ENCODE measurements at places on chromosomes 7 and 10. TPM values are rescaled to one million over a fixed set of nuclear protein-coding genes. Genes with fewer than 3 reads are reported as not detected.

SRRM3 gene
- total RNA-seq: 2.8 TPM

TMEM130 gene
- not detected for total RNA-seq

NT5C3A gene
- 32.4 TPM for total RNA-seq

FAM25G gene
- not detected for total RNA-seq

INHBA gene
- 5.8 TPM for total RNA-seq

AKR1D1 gene
- total RNA-seq: not detected

PNLIP gene
- not detected for total RNA-seq

LHPP gene
- total RNA-seq: 9.1 TPM

DNA sequence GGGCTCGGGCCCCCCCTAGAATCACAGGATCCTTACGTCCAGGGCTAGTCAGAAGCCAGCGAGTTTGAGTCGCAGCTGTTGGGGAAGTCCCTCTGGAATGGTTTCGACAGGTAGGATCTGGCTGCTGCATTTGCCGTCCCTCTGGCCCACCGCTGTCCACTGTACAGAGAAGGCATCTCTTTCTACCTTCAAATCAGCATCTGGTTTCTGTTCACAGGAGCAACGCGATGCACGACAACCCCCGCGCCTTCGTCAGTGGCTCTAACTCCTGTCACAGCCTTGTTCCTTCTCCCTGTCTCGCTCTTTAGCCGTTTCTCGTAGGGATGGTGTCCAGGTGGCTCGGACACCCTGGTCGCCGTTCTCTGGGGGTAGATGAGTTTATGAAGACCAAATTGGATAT lies 11.2 kb upstream of the PFKFB3 start:
- no peak for DNase-seq

DNA sequence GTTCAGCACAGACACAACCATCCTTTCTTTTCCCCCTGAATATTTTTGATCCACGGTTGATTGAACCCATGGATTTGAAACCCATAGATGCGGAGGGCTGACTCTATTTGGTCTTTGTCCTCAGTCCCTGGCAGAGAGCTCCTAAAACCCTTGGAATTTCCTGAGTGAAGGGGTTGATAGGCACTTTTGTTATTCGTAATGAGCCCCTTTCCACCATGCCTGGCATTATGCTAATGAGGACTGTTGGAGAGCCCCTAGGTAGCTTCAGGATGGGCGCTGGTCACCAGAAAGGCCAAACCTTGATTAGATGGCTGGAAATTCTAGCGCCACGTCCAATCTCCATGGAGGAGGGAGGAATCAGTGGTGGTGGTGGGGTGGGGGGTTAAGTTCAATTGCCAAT lies 205.8 kb upstream of the GRB10 start:
- DNase-seq: no peak

- DNase-seq: peak; percentile 55
These were observed 14.6 kb downstream of the DHX32 start for GRCh38 chr10:125866421-125867029.

GRCh38 chr10:15122477-15123030 lies 25.4 kb downstream of the RPP38 start:
- DNase-seq: no peak

- DNase-seq: no peak
These were observed 9.3 kb downstream of the SMO start for GRCh38 chr7:129197771-129198170.

- DNase-seq: no peak
These were observed 4.3 kb downstream of the NEBL start for GRCh38 chr10:20892796-20893195.

- DNase-seq: no peak
These were observed 179.7 kb downstream of the FAM107B start for GRCh38 chr10:14594878-14595525.

- DNase-seq: no peak
These were observed 144.5 kb downstream of the FRMD4A start for GRCh38 chr10:14186245-14186644.

DNA sequence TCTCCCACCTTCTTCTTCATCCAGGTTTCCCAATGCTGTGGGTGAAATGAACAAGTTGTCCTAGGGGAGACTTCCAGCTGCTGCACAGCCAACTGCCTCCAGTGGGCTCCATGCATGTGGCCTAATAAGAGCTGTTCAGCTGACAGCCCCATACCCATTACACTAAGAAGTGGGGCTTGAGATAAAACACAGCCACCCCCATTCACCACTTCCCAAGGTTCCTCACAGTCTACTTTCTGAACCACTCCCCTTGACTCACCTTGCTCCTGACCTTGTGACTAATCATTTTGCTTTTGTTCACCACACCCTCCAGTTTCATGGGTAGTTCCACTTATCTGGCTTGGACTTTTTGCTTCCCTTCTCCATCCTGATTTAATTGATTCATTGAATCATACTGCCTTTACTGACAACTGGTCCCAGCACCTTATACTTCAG lies 119.3 kb downstream of the CABCOCO1 start:
- DNase-seq: no peak

DNA sequence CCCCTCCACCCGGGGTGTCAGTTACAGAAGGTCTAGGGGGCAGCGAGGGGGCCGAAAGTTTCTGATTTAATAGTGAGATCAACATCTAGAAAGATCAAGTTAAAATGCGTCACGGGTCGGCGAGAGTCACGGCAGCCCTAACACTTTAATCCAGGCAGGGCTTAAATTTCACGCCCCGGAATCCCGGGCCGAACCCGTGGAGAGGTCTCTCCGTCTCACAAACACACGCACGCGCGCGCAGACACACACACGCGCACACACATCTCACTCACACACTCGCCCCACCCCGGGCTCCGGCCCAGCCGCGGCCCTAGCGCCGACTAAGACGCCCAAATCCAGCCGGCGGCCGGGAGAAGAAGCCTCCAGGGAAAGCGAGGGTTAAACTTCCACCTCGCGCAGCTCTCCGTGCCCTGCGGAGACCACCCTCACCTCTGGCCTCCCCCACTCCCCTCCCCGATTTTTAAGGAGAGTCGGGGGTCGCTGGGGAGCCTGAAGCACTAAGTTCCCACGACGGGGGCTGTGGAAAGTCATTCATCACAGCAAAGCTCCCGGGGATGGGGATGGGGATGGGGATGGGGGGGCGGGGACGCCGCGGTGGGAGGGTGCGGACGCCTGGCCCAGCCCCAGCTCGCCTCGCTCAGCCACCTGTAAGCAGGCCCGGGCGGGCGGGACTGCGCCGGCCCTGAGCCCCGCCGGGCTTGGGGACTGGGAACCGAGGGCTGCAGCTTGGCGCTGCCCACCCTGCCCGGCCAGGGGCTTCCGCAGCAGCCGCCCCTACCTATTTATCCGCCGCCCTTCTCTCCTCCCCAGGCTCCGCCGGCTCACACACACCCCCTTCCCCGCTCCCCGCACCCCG lies 1.6 kb downstream of the PDGFA start:
- DNase-seq: peak; percentile 87

DNA sequence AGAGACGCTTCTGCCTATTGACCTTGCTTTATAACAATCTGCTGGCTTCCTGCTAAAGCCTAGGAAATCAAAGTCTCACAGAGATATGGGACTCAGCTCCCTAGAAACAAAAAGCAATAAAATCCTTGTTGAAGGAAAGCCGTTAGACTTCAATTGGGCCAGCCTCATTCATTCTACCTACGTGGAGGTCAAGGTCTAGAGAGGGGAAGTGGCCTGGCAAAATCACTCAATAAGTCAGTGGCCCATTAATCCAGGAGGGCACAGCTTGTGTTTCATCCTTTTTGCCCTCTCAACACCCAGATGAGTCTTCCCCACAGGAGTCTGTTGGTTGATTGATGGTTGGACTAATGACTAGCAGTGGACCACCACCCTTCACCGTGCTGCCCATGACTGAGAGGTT lies 40.5 kb upstream of the ACSL5 start:
- DNase-seq: no peak

GRCh38 chr10:1057106-1057657 lies 997 bp downstream of the WDR37 start:
- DNase-seq: no peak

- DNase-seq: no peak
These were observed 27.7 kb downstream of the CUL1 start for GRCh38 chr7:148726385-148726784.

DNA sequence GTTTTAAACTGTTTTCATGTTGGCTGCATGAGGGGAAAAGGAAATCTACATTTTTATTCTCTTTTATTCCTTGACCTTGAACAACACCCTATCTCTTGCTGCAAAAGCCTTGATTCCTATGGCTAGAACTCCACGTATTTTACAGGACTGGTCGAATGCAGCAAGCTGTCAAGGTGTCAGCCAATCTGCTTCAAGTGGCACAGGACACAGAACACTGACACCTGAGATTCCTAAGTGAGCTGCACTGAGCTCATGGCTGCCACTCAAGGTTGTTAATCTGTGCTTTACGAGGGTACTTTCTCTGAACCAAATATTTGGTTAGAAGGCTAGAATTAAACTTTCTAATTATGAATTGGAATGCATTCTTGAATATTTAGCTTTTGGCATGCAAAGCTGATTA lies 349.7 kb upstream of the COBL start:
- DNase-seq: no peak

- DNase-seq: peak; percentile 87
These were observed 27.3 kb downstream of the AGAP3 start for GRCh38 chr7:151113344-151114150.

GRCh38 chr7:44177570-44178131 lies 11.6 kb downstream of the GCK start:
- DNase-seq: peak; percentile 59

DNA sequence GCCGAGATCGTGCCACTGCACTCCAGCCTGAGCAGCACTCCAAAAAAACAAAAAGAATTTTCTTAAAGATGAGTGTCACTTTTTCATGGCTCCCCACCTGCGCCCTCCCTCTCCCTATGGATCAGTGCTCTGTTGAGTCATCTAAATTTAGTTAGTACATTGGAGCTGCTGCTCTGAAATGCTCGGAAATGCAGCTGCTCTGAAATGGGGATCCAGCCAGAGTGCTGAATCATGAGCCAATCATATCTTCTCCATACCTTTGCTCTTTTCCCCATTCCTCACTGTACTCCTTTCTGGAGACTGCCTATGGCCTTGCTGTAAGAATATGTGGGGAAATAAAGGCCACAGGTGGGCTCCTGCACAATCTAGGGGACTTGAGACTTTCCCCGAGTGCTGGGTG lies 188.8 kb downstream of the ZNF438 start:
- peak; percentile 73 for DNase-seq

GRCh38 chr10:99844433-99844955 lies 62.1 kb downstream of the ABCC2 start:
- no peak for DNase-seq

DNA sequence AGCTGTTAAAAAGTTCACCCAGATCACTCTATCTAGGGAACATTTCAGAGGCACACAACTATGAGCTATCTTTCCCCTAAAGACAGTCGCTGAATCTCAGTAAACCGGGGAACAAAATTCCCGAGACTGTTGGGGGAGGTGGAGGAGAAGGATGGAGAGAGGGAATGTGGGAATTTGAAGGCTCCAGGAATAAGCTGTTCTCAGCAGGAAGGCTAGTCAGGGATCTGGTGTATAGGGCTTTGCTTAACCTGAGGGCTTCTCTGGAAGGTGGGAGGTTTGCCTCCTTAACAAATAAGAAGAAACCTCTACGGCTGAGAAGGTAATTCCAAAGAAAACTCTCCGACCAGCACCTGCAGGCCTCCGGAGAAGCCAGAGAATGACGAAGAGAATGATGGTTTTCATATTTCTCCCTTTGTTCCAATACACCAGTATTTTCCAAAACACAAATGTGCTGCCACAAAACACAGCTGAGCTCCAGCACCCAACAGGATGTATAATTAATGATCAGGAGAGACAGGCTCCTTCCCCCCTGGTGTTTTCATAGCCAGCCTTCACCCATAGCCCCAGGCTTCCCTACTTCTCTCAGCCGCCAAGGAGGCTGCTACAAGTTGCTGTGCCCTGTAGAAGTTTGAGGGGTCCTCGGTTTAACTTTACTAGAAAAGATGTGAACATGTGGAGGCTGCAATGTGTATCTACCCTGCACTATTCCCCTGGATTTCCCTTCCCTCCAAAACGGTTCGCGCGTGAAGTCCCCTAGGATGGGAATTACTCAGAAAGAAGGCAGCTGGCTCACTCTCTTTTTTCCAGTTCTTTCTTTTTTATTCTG lies 2.0 kb downstream of the KCNMA1 start:
- DNase-seq: no peak

DNA sequence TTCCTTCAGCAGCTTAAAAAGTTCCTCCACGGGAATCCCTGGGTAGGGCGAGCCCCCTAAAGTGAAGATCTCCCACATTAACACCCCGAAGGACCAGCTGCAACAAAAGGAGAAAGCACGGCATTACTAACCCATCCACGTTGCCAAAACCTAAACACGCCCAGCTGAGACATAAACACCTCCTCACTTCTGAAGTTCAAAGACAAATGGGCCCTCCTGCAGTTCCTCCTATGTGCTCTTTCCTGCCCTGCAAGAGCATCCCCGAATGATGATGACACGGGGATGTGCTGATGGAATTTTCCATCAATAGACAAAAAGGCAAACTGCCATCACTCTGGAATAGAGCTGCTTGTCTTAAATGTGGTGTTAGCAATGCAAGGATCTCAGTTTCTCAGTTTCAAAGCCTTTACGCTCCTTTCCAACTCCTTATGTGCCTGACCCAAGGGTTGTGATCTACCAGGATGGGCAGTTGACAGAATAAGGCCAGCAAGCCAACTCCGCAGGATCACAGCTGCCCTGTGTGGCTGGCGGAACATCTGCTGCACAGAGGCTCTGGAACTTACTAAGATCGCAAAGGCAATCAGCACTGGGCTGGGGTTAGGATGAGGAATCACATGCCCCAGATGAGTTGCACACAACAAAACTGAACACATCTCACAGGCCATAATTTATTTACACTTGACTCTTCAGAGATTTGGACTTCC lies 112.7 kb downstream of the FGFR2 start:
- DNase-seq: no peak

DNA sequence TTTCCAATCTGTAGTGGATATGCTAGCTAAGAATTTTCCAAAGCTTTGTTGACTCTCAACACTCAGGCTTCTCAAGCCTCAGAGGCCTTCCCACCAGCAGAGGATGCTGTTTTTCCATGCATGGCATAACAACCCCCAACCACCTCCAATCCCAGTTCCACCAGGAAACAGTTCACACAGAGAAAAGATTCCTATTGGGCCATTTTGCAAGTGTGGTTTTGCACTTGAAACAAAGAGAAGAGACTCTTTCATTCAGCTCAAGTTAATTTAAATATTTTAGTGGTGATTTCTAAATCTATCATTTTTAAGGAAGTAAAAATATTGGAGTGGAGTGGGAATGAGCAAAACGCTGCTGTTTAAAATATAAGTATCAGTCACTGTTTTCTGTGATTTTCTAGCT lies 105.6 kb upstream of the COL1A2 start:
- DNase-seq: peak; percentile 92

- DNase-seq: no peak
These were observed 70.3 kb downstream of the MYL10 start for GRCh38 chr7:101558742-101559325.

- DNase-seq: no peak
These were observed 316.0 kb downstream of the PTPRN2 start for GRCh38 chr7:158271646-158272045.

GRCh38 chr7:80954191-80954590 lies 35.3 kb upstream of the SEMA3C start:
- DNase-seq: peak; percentile 90

- no peak for DNase-seq
These were observed 2.9 kb upstream of the MIOS start for GRCh38 chr7:7563813-7564212.

Data from myocyte (in vitro differentiated cells).